ENCODE measurements at places on chromosomes 1 and 21.
A peak's percentile ranks its signal among the peaks of the same experiment; 100 is the strongest.

DNA sequence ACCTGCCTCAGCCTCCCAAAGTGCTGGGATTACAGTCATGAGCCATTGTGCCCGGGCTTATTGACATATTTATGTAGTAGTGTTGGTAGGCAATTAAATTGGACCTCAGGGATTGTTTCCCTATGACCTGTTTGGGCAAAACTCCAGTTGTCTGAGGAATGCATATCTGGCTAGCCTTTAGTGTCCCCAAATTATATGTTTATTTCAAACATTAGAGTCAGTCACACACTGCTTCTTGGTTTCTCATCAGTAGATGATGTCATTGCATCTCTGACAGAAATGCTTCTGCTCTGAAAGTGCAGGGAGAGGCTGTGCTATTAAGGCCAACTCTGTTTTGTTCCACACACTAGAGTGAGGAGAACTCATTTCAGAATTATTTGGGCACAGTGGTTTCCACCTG, 12.5 kb downstream of the PIP5K1A start:
- DNase-seq = no peak

DNA sequence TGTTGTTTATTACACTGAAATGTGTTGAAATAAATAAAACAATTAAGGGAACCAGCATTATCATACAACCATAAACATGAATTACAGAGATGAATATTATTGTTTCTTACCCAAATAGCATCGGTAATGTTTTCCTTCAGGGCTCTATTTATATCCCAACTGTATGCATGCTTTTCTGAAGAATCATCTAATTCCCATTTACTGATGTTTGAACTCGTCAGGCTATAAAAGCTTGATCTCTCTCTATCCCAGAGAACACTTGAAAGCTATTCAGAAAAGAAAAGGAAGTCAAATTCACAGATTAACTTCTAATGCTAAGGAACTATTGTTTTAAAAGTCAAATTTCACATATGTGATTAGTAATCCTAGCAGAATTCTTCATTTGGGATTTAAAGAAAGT, 12.4 kb downstream of the NUP133 start:
- DNase-seq = no peak

DNA sequence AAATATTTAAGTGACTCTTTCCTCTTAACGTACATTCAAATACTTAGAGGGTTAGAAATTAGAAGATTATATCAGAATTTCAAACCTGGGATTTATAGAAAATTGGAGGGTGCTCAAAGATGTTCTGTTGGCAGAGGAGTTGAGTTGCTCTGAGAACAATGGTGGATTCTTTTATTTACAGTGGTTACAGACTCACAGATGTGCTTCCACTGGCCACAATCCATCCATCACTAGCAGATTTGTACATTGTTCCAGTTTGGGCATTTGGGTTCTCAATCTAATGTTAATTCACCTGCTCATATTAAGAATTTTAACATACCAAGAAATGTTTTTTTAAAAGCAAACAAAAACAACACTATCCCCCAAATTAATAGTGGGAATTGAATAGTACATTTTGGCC, 23.5 kb downstream of the DNAJC6 start:
- DNase-seq = no peak

GRCh38 chr1:164768619-164769018, 209.6 kb downstream of the PBX1 start:
- DNase-seq = no peak

DNA sequence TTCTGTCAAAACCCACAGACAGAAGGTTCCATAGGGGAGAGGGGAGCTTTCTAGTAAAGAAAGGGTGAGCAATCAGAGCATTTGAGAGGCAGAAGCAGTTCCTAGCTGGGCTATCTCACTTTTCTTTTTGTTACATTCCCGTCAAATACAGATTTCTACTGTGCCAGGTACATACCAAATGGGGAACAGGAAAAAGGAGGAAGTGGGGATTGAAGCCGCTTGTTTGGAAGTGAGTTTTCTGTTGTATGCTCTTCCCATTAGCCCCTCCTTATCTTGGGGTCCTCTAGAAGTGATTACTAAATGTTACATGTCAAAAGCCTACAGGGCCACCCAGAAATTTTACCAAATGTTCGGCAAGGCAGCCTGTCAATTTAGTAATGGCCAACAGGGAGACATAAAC, 116.1 kb downstream of the PAPPA2 start:
- DNase-seq = no peak

- no peak for DNase-seq
Observed at GRCh38 chr1:200367841-200368534, 41.8 kb downstream of the ZNF281 start.

DNA sequence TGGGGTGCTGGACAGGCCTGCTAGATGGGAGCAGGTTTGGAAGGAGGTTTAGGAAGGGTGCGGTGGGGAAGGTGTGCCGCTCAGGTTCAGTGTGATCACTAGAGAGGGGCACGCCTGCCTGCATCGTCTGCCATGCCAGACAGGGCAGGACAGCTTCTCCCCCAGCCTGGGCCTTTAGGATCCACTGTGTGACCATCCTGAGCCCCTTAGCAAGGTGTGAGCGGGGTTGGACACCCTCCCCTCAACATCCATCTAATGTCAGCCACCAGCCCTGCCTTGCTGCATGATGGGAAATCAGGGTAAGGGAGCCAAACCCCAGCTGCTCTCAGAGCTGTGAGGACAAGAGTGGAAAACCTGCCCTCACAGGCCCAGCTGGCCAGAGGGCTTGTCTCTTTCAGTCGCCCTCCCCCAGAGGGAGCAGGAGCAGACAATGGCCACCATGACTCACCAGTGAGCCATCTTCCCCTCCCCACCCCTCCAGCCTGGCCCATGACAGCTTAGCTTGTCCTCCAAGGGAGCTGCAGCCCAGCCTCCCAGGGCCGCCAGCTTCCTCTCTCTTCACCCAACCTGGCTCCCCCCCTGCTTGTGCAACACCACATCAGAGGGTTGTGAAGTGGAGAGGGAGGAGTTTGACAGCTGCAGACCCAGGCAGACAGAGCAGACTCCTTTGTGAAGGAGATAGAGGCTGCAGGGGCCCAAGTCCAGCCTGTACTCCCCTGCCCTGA, 37.0 kb downstream of the NUAK2 start:
- DNase-seq = peak; percentile 86

GRCh38 chr1:106278716-106279115, 777.8 kb upstream of the PRMT6 start:
- no peak for DNase-seq

DNA sequence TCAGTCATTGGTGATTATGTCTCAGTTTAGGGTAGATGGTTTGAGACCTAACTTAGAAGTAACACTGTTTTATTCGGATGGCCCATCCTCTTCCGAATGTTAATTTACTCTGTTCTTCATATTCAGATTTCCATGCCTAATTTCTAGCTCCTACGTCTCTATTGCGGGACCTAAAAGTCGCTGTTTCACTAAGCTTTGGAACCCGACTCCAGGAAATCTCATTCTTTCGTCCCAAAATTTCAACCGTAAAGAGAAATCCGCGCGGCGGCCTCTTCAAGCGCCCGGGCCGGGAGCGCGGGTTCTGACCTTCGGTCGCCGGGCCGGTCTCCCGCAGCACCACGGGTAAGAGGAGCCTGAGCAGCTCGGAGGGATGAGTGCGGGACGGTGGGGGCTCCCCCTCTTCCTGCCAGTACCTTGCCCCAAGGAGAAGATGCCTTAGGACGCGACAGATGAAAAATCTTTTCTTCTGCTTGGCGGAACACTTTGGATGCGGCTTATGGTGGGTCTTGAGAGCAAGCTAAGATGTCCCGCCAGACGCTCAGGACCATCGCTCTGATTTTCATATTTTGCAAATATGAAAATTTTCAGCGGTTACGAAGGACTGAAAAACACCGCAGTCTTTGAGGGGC, 128.7 kb downstream of the PPIAL4G start:
- DNase-seq = no peak

DNA sequence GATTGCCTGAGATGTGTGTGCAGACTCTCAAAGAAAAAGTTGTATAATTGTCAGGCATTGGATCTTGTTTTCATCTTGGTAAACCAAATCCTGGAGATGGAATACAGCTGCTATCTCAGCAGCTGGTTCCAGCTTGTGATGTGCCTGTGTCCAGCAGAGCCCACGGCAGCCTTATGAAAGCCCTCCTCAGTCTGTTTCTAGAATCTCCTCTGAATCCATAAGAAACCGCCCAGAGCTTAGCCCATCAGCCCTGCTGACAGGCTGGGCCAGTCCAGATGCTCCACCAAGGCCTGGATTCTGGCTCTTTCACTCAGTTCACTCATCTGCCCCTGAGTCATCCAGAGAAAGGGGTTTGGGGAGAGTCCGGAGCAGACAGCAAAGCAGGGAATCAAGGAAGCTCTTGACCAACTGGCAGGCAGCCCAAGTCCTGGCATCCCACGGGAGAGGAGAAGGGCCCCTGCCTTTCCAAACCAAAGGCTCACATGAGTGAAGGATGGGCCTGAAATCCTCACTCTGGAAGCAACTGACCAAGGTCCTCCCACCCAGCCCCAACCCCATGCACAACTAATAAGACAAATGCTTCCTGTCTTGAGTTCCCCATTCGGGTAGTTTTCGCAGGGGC, 45.7 kb downstream of the NAV1 start:
- no peak for DNase-seq

DNA sequence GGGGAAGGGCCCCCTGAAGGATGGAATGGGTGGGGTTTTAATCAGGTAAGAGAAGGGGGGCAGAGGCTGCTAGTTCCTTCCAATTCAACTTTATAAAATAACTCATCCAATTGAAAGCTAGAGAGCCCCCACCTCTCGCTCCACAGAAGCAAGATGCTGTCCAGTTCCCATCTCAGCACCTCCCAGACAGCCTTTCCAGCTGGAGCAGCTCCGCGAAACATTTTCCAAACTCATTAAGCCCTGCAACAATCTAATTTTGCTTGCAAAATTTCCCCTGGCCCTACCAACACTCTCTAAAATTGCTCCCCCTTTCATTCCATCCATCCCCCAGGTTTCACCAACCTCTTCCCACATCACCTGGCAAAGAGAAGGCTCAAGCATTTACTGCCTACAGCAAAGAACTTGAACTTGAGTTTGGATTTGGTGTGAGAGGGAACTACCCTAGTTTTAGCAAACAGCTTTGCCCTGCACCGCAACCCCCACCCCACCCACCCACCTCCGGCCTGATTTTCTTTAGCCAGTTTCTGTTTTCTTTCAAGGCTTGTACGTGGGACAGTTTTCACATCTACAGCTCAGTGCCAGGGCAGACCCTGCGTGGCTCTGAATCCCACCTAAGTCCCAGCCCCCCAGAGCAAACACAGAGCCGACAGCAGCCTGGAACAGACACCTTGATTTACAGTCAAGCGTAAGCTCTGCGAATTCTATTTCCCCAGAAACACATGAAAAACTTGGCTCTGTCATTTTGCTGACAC, 46.7 kb downstream of the SYF2 start:
- DNase-seq = no peak

DNA sequence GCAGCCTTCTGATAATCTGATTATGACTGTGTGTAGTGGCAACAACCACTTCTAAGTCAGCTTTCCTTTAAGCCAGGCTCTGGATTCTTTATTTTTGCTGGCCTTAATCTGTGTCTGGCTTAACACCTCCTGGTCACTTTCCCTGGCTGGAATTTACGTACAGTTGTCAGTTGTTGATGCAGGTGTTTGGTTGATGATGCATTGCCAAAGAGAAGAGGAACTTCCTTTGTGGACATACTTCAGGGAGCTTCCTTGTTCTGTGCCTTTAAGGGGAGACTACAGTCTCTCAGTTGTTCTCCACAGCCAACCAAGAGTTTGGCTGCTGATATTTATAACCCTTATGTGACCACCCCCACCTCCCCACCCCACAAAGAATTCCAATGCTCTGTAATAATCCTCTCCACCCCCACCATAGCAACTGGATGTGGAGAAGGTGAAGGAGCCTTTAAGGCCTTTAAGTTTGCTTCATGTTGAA, 96.0 kb upstream of the BMP8A start:
- no peak for DNase-seq

DNA sequence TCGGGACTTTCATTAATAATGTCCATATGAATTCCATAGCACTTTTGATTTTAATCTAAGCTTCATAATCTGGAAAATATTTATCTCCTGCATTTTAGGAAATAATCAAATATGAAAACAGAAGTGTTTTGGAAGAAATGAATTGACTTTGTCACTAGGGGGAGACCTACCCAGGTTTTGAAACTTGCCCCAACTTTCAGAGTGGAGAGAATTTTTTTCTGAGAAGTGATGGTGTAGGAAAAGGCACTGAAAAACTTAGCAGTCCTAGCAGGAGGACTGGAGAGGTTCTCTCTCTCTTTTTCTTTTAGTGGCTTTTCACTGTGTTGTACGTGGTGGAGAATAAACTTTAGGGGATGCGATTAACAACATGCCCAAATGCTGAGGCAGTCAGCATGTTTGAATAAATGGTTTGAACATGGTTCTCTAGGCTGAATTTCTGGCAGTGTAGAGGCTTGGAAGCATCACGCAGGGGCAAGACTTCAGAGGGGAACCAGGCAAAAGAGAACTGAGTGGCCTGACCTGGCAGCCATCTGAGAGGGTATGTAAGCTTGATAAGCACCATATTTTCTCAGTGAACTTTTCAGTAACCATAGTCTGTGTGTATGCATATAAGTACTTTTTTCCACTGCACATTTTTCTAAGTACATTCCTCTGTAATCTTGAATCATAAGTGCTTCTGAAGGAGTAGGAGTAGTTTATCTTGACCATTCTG, 68.3 kb upstream of the NEK7 start:
- DNase-seq = no peak

DNA sequence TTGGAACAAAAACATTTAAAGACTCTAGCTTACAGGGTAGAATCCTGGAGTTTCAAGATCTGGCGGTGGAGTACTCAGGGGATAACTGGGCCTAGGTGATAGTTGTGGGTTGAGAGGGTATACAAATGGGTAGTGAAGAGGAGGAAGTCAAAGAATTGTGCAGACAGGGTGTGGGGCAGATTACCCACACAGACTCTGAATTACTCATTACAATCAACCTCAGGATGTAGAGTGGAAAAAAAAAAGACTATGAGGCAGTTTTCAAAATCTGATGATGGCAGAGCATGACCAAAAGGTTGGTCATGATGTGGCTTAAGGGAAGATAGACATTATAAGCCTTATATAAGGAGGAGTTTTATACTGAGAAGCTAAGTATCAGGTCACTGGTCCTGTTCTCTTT, 44.1 kb upstream of the GLIS1 start:
- DNase-seq = no peak

- no peak for DNase-seq
Observed at GRCh38 chr1:10738061-10739058, 58.1 kb downstream of the CASZ1 start.

DNA sequence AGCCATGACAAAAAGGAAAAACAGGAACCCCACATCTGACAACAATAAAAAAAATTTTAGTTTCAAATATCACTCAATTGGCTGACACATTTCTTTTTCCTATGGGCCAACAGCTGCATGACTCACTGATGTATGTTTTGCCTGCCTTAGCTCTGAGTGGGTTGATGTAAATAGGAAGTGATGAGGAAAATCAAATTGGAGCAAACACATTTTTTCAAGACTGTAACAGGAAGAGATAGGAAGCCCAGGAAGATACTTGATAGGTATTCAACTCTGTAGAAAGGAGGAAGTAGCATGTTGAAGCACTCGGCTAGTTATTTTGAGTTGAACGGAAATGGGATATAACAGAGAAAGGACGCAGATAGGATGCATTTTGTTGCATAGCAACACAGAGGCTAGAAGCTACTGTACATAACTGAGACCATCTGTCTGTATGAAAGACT, 168.0 kb upstream of the NR5A2 start:
- no peak for DNase-seq

- DNase-seq = no peak
Observed at GRCh38 chr1:115295904-115296696, 41.9 kb downstream of the NGF start.

GRCh38 chr1:103267266-103267665, 158.9 kb upstream of the COL11A1 start:
- DNase-seq = no peak

Data from activated CD8-positive, alpha-beta memory T cell treated with anti-CD3 and anti-CD28 coated beads for 24 hours (primary cell).